ENCODE measurements at places on chromosomes 3 and 15. TPM values are rescaled to one million over a fixed set of nuclear protein-coding genes. Genes with fewer than 3 reads are reported as not detected.

The CHDH gene
- total RNA-seq = 5.6 TPM

The OR5K2 gene
- not detected for total RNA-seq

DNA sequence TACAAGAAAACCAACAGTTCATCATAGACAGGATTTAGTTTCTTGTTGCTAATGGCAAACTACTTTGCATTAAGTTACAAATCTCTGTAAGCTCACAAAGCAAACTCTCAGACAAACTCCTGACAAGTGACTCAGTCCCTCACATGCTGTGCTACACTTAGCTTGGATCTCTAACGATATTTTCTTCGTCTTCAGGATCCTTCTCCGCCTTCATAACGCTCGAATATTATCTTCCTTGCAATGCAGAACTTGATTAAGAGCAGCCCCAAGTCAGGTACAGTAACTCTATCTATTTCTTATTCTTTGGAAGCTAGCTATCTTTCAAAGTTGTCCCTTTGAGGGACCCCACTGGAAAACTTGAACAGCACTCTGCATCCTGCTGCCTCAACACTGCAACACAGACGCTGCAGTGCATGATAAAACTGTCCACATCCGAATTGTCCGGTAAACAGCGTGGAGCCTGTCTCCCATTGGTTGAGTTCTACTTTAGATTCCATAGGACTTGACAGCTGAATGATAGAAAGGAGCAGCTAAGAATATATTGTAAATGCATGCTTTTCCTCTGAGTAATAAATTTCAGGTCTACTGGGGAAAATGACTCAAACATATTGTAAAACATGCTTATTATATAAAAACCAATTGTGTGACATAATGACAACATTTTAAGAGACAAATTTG, 61.3 kb downstream of the UACA start:
- DNase-seq = peak; percentile 35

GRCh38 chr15:101242160-101242998, 9.5 kb downstream of the CHSY1 start:
- no peak for DNase-seq

The ATP13A5 gene
- not detected for total RNA-seq

- no peak for DNase-seq
Measured at GRCh38 chr3:69742391-69742790, 3.1 kb downstream of the MITF start.

DNA sequence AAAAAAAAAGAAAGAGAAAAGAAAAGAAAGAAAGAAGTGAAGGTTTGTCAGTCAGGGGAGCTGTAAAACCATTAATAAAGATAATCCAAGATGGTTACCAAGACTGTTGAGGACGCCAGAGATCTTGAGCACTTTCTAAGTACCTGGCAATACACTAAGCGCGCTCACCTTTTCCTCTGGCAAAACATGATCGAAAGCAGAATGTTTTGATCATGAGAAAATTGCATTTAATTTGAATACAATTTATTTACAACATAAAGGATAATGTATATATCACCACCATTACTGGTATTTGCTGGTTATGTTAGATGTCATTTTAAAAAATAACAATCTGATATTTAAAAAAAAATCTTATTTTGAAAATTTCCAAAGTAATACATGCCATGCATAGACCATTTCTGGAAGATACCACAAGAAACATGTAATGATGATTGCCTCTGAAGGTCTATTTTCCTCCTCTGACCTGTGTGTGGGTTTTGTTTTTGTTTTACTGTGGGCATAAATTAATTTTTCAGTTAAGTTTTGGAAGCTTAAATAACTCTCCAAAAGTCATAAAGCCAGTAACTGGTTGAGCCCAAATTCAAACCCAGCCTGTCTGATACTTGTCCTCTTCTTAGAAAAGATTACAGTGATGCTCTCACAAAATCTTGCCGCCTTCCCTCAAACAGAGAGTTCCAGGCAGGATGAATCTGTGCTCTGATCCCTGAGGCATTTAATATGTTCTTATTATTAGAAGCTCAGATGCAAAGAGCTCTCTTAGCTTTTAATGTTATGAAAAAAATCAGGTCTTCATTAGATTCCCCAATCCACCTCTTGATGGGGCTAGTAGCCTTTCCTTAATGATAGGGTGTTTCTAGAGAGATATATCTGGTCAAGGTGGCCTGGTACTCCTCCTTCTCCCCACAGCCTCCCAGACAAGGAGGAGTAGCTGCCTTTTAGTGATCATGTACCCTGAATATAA, 2.0 kb downstream of the B2M start:
- peak; percentile 72 for DNase-seq

DNA sequence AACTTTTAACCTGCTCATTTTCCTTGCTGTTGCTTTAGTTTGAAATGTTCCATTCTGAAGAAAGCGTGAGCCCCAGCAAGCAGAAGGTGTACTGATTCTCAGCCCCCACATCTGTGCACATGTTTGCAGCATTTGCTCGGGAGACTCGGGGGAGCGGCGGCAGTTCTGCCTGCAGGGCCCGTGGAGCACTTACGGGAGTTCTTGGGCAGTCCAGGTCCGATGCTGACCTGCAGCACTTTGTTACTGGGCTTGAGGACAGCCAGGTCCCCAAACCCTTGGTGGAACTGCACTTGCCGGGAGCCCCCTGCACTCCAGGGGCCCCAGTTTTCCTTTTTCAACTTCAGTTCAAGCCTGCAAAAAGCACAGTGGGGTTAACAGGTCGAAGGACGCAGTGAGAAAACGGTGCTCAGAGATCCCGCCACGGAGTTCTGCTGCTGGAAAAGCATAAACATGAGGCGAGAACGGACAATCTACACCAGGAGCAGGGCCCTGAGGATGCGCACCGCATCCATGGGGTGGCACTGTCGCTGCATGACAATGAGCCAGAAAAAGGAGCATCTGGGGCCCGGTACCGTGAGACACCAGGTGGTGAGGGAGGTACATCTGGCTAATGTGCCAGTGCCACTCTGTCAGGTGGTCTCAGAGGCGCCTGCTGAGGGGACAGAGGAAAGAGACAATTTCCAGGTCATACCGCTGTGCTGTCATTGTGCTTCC, 45.6 kb upstream of the LDHAL6B start:
- peak; percentile 5 for DNase-seq

- peak; percentile 84 for DNase-seq
Measured at GRCh38 chr3:142595951-142596725, at the start of gene PLS1. TSS of gene PLS1 (plus strand) at chr3:142596393. CDS start at chr3:142664238, 67,845 bp downstream.

- no peak for DNase-seq
Measured at GRCh38 chr15:91867581-91868026, 14.1 kb downstream of the SLCO3A1 start.

- no peak for DNase-seq
Measured at GRCh38 chr15:40495516-40495915, 24.7 kb downstream of the CHST14 start.

DNA sequence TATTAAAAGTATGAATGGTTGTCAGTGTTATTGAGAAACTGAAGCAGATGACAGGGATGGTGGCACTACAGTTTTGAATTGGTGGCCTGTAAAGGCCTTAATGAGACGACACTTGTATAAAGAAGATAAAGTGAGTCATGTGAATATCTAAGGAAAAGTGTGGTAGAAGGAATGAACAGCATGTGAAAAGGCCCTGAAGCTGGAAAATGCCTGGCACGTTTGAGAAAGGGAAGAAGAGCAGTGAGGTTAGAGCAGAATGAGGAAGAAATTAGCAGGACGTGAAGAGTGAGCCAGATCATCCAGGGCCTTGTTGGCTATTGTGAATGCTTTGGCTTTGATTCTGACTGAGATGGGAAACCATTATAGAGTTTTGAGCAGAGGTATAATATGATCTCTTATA, 387.6 kb upstream of the DPH6 start:
- DNase-seq = no peak
